ENCODE measurements at places on chromosomes 2 and 18.
A peak's percentile ranks its signal among the peaks of the same experiment; 100 is the strongest.

GRCh38 chr18:72181241-72181764, 362.8 kb downstream of the CBLN2 start:
- no peak for DNase-seq

GRCh38 chr2:165911231-165911630, 42.3 kb downstream of the TTC21B start:
- no peak for DNase-seq

DNA sequence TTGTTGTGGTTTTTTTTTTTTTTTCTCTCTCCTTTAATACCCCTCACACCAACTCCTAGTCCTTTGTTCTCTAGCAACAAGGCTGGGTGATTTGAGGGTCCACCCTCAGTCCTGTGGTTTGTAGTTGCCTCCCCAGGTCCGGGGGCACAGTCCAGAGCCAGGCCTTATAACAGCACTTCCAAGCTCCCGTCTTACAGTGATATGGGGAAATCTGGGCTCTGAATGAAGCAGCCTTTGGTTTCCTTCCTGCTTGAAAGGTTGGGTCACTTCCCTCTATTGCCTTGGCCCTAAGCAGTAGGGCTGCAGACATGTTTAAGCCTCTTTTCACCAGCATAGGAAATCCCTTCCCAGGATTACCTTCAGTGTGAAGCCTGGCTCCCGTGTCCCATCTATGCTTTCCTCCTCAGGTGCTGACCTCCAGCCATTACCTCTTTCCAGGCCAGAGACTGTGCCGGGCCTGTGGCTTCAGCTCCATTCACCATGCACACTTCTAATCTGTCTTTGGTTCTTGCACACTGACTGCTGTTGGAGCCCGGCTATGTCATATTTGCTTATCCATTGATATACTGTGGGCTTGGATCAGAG, 21.2 kb upstream of the NTSR2 start:
- DNase-seq = no peak

- DNase-seq = no peak
Measured at GRCh38 chr18:57943723-57944122, 100.3 kb upstream of the NEDD4L start.

GRCh38 chr2:173044686-173045085, 31.0 kb upstream of the MAP3K20 start:
- no peak for DNase-seq

GRCh38 chr2:101931402-101931801, 60.4 kb upstream of the IL1R2 start:
- DNase-seq = no peak

DNA sequence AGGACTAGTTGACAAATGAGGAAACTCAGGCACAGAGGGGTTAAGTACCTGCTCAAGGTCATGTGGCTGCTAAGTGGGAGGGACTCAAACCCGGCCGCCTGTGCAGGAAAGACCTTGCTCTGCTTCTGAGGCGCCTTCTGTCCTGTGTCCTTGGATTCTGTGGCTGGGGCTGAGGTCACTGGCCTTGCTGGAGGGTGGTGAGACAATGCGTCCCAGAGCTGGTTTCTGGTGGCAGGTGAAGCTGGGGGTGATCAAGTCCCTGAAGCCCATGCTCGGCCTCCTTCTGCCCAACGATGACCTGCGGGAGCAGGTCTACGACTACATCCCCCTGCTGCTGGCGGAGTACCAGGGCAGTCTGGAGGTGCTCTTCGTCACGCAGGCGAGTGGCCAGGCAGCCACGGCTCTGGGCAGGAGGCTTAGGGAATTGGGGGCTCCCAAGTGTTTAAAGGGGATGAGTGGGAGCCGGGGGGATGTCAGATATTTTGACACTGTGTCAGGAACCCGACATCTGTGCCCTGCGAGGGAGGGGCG, 16.1 kb downstream of the MROH2A start:
- DNase-seq = peak; percentile 29

GRCh38 chr2:102258386-102259074, 52.8 kb upstream of the IL1RL1 start:
- no peak for DNase-seq

GRCh38 chr2:199552141-199552540, 94.4 kb upstream of the SATB2 start:
- no peak for DNase-seq

- no peak for DNase-seq
Measured at GRCh38 chr2:143486976-143487375, 357.8 kb downstream of the ARHGAP15 start.

DNA sequence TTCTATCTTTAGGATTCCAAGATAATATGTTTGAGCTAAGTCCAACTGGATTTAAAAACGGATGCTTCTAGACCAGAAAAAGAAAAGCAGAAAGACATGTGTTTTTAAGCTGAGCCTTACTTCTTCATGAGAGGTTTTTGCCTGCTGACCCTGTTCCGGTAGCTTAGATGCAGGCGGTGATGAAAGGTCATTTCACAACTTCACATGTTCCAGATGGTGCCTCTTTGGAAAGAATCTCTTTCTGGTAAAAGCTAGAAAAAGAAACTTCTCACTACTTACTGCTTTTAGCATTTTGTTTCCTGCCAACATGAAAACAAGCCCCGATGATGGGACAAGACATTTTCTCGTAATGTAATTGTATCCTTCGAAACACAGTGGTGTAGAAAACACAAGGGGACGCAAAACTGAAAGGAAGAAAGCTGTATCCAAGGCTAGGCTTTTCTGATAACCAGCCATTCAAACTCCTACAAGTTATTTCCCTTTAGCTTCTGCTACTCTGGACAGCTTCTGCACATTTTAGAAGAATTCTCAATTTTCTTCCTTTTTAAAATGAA, 407.3 kb upstream of the LYPD1 start:
- no peak for DNase-seq

DNA sequence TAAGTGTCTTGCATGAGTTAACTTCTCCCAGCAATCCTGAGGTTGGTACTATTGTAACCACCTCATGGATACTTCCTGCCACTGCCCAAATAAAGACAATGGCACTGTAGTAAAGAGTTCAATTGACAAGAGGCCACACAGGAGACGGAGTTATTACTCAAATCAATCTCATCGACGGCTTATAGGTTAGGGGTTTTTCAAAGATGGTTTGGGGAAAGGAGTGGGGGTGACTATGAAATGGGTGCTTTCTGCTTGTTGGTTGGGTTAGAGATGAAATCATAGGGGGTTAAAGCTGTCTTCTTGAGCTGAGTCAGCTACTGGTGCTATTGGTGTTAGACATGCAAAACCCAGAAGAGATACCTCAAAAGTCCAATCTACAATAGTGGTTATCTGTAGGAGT, 1258.0 kb upstream of the ZEB2 start:
- no peak for DNase-seq

GRCh38 chr2:120887320-120887697, 151.6 kb downstream of the GLI2 start:
- DNase-seq = no peak

DNA sequence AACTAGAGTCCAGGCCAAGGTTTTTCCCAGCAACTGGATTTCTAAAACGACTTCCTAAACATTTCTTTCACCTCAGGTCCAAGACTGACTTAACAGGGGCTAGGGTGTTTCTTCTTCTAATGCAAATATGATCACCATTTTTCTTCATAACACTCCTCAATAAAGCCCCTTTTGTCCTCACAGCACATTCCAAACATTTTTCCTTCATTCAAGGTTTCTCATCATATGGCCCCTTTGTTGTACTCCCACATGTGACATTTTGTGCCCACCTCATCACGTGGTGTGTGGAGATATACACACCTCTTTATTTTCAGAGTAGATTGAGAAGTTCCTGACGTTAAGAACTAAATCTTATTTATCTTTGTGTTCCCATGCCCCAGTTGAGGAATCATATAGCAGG, 3.9 kb upstream of the CDH7 start:
- DNase-seq = no peak

GRCh38 chr2:236857246-236857645, 228.4 kb upstream of the COPS8 start:
- DNase-seq = no peak

DNA sequence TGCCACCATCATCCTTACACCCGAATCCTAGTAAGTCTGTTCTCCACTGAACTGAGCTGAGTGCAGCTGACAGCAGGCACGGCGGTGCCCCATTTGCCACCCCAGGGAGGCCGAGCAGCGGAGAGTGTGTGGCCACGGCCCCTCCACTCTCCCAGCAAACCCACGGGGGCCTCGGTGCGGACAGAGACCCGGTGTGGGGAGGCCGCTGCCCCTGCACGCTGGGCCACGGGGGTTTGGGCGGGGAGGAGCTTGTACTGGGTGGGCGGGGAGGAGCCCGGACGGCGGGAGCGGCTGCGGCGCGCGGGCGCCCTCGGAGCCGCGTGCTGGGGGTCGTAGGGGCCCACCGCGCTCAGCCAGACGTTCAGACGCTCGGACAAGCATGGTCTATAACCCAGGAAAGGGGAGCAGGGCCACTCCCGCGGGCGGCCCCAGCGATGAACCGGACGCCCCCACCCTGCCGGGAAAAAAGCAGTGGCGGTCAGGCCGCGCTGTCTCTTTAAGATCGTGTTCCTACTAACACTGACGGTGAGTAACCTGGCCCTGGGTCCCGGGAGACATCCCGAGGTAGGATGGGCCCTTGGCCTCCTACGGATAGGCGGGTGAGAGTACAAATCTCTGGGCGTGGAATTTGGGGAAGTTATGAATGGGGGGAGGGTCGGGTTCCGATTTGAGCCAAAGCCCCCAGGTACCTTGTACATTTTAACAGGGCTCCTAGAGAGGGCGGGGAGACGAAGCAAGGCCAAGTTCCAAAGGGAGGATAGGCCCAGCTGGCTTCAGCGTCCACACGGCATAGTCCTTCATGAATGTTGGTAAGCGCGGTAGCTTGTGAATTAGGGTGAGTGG, at the start of gene ITPRIPL1:
ITPRIPL1 (plus strand) TSS at position 277 of the 843 bp plus-strand sequence; CDS start at position 800, 523 bp downstream.
- DNase-seq = no peak

DNA sequence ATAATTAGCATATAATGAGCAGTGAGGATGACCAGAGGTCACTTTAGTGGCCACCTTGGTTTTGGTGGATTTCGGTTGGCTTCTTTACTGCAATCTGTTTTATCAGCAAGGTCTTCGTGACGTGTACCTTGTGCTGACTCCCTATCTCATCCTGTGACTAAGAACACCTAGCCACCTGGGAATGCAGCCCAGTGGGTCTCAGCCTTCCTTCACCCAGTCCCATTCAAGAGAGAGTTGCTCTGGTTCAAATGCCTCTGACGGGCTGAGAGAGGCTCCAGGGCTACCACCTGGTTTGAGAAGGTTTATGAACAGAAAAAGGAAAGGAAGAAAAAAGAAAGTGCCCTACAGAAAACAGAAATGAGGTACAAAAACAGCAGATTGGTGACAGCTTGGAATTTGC, 738.7 kb downstream of the SOCS6 start:
- no peak for DNase-seq

GRCh38 chr2:79000008-79000576, 25.4 kb upstream of the REG3G start:
- DNase-seq = no peak

GRCh38 chr18:13216711-13217465, 1.7 kb upstream of the LDLRAD4 start:
- peak; percentile 65 for DNase-seq

DNA sequence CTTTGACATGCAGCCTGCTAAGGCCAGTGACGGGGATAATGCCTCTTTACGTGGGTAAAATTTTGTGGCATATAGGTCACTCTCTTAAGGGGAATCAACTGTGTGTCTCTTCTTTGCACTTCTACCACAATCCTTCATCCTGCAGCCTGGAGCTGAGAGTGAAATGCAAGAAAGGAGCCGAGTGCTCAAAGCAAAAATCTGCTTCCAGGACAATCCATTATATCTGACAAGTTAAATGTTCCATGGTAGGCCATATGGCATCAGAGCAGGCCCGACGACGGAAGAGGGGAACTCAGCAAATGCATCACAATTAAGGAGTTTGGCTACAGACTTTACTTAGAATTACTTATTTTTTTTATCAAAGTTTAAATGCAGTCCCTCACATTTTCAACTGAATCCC, 171.2 kb downstream of the TCF4 start:
- DNase-seq = no peak

DNA sequence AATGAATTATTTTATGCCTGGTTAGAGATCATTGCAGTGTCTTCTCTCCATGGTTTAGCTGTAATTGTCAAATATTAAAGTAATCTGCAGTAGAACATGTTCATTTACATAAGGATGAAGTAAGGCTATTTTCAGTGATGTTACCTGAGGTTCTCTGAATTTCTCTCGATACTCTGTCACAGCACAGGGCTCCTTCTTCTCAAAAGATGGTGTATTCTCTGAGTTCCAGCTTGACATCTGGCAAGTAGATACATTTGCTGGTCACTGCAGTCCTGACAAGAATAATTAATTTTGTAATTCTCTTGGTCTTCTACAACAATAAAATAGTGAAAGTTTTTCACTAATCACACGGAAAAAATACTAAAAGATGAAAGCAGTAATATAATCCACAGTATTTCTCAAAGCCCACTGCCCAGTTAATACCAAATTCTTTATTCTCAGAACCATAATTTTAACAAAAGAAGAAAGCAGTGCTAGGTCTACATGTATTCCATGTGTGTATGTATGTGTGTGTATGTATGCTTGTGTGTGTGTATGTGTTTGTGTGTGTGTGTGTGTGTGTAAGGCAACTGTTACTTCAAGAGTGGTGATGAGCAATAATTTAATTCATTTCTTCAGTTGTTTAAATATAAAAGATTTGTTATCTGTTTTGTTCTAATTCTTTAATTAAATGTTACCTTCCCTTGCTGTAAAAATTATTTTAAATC, 1165.5 kb upstream of the SLC39A10 start:
- no peak for DNase-seq

DNA sequence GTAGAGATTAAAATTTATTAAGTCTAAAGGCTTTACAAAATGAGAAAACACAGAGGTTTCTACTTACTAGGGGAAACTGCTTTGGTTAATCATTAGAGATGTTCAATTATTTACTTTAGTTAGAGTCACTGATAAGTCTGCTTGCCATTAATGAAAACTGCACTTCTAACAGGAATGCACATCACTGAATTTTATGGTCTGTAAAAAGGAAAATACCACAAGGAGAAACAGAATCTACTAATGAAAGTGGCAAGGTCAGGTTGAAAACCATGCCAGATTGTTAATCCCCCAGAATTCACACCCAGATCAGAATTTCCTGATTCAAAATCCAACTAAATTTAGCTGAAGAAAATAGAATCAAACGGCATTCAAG, 90.5 kb upstream of the GRB14 start:
- no peak for DNase-seq

DNA sequence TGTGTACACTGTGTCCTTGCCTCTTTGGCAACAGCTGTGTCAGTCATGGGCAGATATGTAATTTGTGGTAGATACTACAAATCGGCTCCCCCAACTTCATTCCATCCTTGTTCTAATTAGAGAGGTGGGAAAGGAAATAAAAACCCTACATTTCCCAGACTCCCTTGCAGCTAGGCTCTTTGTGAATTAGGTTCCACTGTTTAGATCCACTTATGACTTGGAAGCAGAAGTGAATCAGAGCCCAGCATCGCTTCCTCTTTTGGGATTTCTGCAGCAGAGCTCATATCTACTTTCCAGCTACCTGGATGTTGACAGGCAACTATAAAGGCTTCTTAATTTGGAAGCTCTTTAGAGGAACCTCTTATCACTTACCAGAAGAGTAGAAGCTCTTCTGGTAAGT, 34.1 kb upstream of the NARS1 start:
- DNase-seq = no peak

- no peak for DNase-seq
Measured at GRCh38 chr2:219418155-219419011, at the start of gene DES. TSS of gene DES (plus strand) at chr2:219418377. CDS start at chr2:219418463, 86 bp downstream.

- DNase-seq = no peak
Measured at GRCh38 chr2:25112113-25112512, 56.3 kb downstream of the POMC start.
